ENCODE measurements at places on chromosomes 6 and 20.

- no peak for DNase-seq
These were observed 214.8 kb upstream of the HEY2 start for GRCh38 chr6:125534430-125535263.

DNA sequence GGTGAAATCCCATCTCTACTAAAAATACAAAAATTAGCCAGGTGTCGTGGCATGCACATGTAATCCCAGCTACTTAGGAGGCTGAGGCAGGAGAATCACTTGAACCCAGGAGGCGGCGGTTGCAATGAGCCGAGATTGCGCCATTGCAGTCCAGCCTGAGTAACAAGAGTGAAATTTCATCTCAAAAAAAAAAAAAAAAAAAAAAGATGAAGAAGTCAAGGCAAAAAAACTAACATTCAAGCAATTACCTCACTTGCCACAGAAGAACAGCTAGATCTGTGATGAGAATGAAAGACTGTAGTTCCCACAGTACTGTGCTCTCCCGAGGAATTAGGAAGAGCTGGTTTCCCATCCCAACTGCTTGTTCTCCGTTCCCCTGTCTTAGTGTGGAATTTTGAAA is 144.7 kb upstream of the ECI2 start:
- DNase-seq, result no peak

GRCh38 chr6:105929626-105930025 is 156.5 kb upstream of the PRDM1 start:
- peak; percentile 71 for DNase-seq

DNA sequence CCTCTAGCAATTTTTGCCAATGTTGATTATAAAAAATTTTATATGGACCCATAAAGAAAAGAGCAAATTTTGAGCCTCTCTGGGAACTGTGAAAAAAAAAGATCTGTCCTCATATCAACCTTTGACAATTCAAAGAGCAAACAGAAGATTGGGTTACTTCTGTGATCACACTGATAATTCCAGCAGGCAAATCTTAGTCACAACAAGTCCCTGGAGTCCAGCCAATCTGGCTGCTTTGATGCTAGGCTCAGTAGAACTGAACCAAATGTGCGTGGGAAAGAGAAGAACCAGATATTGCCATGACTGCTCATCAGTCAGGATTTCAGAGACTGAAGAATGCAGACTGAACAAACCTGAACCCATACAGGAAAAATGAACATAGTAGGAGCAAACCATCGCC is 438.4 kb upstream of the FLRT3 start:
- DNase-seq, result peak; percentile 13

DNA sequence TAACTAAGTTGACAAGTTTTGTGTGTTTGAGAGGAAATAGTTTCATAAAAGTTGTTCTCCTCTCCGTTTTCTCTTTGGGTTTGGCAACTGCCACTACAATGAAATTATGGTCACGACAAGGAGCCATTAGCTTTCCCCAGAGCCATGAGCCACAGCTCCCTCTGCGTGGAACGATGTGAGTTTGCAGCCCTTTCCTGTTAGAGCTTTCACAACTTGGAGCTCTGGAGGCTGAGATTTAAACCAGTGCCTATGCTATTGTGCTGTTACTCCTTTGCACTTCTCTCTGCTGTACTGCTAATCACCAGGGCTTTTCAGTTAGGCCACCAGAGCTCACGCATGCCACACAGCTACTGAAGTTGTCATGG is 29.3 kb upstream of the TXNDC5 start:
- no peak for DNase-seq

DNA sequence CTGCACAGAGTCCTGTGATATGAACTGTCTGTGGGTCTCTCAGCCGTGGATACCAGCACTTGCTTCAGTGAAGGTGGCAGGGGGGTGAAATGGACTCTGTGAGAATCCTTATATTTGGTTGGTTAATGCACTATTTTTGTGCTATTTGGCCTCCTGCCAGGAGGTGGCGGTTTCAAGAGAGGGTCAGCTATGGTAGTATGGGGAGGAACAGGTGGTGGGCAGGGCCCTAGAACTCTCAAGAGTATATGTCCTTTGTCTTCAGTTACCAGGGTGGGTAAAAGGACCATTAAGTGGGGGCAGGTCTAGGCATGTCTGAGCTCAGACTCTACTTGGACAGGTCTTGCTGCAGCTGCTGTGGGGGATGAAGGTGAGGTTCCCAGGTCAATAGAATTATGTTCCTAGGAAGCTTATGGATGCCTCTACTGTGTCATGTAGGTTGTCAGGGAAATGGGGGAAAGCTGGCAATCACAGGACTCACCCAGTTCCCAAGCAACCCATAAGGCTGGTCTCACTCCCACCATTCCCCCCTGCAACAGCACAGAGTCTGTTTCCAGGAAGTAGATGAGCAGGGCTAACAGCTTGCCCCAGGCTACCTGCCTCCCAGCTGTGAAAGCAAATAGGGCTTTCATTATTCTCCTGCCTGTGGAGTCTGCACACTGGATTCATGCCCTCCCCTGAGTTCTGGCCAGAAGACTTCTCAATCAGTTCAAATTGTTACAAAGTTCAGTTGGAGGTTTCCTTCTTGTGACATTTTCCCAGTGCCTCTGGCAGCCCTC is 56.8 kb upstream of the PHIP start:
- DNase-seq, result no peak

DNA sequence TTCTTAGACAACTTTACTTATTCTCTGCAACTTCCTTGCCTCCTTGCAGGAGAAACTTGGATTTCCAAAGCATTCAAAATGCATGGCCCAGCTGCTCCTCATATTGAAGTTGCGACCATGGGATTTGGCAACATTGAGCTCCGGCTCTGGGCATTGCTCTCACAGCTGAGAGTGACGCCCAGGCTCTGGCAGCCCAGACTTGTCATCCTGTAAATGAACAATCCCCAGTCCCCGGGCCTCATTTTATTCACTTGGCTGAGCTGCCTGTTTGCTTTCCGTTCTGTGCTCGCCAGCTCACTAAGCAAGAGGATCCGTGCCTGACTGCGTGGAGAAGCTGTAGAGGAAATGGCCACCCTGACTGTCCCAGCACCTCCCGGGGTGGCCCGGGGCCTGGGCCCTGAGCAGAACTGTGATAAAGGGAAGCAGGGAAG is 119.5 kb upstream of the CD93 start:
- peak; percentile 69 for DNase-seq

GRCh38 chr6:101747160-101747559 is 353.7 kb downstream of the GRIK2 start:
- DNase-seq, result no peak

DNA sequence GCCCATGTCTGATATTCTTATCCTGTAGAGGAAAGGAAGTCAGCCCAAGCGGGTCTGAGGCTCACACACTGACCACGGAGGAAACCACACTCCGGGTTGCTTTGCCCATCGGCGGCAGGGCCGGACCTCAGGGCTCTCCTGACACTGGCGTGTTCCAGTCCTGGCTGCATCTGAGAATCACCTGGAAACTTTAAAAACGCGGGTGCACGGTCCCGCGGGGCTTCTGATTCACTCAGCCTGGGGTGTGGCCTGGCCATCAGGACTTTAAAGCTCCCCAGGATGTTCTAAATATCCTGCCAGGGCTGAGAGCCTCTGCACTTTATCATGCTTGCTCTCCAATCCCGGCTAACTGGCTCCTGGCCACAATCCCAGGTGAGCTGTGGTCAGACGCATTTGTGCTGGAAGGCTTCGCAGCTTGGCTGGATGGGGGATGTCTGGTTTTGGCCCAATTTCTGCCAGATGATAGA is 47.7 kb upstream of the DACT2 start:
- DNase-seq, result no peak

DNA sequence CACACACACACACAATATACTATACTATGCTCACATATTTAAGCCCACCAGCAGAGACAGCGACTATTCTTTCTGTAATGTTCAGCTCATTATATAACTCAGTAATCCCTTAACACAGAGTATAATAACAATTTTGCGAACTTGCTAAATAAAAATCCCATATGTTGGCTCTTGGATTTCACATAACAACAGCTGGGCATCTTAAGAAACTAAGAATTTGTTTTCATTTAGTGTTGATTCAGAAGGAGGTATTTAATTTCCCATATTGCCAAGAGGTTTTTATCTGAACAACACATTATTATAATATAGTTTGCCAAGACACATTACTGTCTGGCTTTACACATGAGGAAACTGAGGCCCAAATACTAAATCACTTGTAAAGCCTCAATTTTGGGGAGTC is 7.4 kb downstream of the ECT2L start:
- no peak for DNase-seq

DNA sequence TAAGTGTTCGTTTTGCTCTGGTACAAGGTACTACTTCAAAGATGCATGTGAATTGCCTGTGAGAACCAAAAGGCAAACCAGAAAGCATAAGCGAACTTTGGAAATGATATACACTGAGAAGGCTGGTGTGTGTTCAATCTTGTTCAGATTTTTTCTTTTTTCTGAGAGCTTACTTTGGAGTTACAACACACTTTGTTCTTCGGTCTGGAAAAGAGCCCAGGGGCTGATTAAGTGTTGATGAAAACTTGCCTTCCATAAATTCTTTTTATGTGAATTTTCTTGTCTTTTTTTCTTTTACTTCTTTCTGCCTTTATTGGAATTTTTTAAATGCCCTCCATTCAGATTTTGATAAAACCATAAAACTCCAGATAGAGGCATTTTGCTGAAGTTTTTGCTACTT is 395.1 kb upstream of the SASH1 start:
- DNase-seq, result no peak

DNA sequence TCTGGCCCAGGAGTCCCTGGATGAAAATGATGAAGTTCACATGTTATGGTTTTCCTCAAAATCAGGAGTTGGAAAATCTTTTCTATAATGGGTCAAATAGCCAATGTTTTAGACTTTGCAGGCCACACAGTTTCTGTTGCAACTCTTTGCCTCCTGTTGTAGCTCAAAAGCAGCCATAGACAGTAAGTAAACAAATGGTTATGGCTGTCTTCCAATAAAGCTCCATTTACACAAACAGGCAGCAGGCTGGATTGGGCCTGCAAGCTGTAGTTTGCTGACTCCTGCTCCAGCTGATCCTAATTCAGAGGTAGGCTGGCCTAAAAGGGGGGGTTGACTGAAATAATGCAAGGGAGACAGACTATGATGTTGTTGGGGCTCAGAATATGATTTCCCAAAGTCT is 33.0 kb downstream of the METTL24 start:
- no peak for DNase-seq

DNA sequence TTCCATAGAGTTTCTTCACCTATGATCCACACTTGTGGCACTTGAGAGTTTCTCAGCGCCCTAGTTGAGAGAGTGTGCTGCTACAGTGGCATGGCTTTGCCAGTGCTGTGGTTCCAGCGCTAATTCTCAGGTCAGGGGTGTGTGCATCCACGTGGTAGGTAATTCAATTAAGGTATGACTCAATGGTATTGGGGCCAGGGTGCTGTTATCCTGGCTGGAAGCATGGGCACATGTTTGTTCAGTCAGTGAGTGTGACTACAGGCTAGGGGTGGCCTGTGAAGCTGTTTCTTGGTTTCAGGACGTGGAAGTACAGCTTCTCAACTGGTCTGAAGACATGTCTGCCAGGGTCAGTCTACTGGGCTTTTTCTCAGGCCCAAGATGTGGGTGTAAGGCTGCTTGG is 3.0 kb upstream of the SEMG2 start:
- DNase-seq, result no peak

GRCh38 chr6:139194740-139195139 is 59.9 kb downstream of the HECA start:
- no peak for DNase-seq

DNA sequence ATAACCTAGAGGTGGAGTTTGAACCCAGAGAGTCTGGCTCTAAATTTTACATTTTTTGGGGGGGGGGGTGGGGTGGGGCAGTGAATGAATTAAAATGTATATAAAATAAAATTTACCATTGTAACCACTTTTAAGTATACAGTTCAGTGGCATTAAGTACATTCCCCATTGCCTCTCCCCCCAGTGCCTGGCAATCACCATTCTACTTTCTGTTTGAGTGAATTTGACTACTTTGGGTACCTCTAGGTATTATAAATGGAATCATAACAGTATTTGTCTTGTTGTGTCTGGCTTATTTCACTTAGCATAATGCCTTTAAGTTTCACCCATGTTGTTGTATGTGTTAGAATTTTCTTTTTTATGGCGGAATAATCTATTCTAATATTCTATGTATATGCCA is 2.7 kb downstream of the FAM110A start:
- DNase-seq, result no peak

DNA sequence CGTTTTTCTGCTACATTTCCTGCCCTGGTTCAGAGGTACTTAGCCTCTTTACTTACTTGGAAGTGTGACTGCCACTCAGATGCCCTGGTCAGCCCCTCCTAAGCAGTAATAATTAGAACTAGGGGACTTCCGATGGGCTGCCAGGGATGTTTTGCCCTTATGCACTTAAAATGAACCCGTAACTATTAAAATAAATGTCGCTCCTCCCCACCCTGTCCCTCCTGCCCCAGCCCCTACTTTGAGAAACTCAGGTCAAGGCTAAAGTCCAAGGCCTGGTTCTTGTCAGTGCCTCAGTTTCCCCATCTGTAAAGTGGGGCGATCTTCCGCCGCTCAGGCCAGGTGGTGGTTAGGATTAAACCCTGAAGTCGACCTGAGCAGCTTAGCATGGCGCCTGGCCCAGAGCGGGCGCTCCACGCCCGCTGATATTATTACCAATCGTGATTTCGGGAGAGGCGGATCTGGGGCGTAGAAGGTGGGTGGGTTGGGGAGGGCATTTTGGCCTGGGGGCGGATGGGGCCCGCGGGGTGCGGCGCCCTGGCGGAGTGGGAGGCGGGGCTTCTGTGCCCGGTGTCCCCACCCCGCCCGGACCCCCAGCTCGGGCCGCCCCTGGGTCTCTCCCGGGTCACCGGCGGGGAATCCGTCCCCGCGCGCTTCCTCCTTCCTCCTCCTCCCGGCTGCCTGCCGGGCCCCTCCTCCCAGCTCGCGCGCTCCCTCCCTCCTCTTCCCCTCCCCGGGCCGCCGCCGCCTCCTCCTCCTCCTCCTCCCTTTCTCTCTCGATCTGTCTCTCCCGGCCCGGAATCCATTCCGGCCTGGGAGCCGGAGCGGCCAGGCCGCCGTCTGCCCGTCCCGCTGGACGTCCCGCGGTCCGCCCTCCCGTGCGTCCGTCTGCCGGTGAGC is at the start of gene SRC:
SRC (plus strand) TSS at position 802 of the 897 bp plus-strand sequence. CDS start 38,014 bp downstream, outside the sequence.
- peak; percentile 85 for DNase-seq

DNA sequence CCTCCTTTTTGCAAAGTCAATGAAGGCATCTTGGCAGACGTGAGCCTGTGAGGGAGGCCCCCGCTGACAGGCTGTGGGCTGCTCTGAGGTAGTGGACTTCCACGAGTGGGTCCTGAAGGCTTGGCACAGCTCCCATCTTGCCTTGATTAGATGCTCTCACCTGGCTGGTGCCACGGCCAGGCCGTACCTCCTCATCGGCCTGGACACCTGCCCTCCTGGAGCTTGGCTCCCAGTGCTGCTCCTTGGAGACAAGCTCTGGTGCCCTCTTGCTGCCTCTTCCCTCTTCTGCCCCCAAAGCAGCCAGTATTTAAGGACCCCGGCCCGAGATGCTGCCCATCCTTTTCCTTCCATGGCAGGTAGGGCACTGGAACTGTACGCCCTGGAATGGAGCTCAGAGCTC is 93.5 kb downstream of the ERMARD start:
- DNase-seq, result no peak
